Peyer's patch (tissue), 4 donors: ENCODE measurements at places on chromosomes 11 and 22.

GRCh38 chr11:40998920-40999319 is 460.5 kb downstream of the LRRC4C start:
- no peak for DNase-seq

- no peak for DNase-seq
Measured at GRCh38 chr11:48141475-48142122, 75.0 kb upstream of the OR4B1 start.

DNA sequence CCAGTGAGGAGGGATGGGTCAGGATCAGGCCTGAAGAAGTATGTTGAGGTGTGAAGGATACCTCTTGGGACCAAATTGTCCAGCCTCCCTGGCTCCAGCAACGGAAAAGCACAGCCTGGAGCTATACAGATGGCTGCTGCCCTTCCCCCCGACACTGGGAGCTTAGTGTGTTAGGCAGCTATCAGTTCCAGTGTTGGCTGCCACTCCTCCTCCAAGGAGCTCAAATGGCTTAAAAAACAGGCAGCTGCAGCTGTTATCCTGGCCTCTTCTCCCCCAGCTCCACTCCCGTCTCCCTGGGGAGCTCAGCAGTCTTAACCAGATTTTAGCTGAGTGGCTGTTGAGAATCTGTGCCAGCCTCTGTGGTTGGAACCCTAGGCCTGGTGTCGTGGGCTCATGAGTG is 225.0 kb downstream of the JRKL start:
- DNase-seq: no peak

DNA sequence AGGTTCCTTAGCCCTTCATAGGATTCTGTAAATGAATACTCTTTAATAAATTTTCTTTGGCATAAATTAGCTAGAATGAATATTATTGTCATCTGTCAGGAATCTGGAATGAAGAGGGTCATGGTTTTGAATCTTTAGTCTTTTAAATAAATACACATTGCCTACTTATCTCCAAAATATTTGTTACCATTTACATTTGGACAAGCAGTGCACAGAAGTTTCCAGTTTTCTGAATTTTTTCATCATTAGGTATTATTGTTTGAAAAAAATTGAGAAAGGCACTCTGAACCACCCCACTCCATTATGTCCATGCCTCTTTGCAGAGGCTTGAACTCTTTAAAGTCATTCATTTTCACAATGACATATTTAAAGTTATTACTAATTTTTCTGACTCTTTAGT is 549.0 kb upstream of the LUZP2 start:
- no peak for DNase-seq

DNA sequence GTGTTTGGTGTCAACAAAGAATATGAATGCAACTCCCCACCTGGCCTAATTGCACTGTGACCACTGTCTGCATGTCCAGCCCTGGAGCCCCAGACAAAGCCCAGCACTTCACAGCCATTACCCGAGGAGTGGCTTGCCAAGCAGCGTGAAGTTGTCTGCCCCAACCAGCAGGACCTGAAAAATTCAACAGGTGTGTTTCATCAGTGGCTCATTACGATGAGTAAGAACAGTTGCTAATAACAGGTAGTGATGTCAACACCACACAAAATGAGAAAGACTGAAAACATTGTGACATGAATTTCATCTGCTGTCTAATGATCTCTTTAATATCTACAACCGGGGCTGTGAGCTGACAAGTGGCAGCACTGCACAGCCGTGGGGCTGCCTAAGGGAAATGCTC is 10.3 kb downstream of the MRPL21 start:
- DNase-seq: no peak

- DNase-seq: no peak
Measured at GRCh38 chr11:110272919-110273318, 23.5 kb downstream of the RDX start.

- no peak for DNase-seq
Measured at GRCh38 chr22:38710351-38710750, 4.6 kb downstream of the GTPBP1 start.

GRCh38 chr22:20061481-20061861 is 18.6 kb upstream of the DGCR8 start:
- no peak for DNase-seq

DNA sequence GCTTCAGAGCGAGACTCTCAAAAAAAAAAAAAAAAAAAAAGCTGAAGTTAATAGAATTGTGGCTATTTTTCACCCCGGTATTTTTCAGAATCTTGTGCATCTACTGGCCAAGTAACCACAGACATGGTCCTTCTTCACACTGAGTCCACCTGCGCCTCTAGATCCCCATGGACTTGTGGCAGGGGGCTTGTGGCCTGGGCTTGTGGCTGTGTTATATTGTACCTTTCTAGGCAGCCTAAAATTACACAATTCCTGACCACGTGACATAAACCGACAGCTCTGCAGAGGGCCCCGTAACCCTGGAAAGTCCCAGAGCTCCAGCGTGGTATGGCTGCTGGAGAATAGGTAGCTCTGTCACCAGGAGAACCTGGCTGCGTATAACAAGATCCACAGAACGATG is 10.9 kb upstream of the NAALADL1 start:
- DNase-seq: no peak

- DNase-seq: no peak
Measured at GRCh38 chr22:44247346-44247745, 65.4 kb downstream of the SHISAL1 start.
